B cell (primary cell): ENCODE measurements at places on chromosomes 12 and 14. TPM values are rescaled to one million over a fixed set of nuclear protein-coding genes. Genes with fewer than 3 reads are reported as not detected.

The EFS gene
- total RNA-seq = not detected in 2 replicates

The SERPINA3 gene
- total RNA-seq = not detected in 2 replicates

The ADAM21 gene
- 0.24 TPM in 1 of 2 replicates, not detected in the other for total RNA-seq

DNA sequence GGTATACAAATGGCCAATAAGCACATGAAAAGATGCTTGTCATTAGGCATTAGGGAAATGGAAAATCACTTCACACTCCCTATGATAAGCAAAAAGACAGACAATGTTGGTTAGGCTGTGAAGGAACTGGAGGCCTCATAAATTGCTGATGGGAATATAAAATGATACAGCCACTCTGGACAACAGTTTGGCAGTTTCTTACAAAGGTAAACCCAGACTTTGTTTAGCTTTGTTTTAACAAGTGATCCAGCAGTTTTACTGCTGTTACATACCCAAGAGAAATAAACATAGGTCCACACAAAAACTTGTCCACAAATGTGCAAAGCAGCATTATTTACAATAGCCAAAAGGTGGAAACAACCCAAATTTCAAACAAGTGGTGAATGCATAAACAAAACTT, 5.4 kb downstream of the RPS6KA5 start:
- no peaks in the 10 kb centered on the region for H3K27me3 ChIP-seq
- H3K4me1 ChIP-seq = peaks cover 10% of the 10 kb centered on the region
- no peaks in the 10 kb centered on the region for H3K36me3 ChIP-seq
- no peak overlapping the region for H3K27ac ChIP-seq
- no peak for DNase-seq
- H3K4me3 ChIP-seq = no peak overlapping the region

DNA sequence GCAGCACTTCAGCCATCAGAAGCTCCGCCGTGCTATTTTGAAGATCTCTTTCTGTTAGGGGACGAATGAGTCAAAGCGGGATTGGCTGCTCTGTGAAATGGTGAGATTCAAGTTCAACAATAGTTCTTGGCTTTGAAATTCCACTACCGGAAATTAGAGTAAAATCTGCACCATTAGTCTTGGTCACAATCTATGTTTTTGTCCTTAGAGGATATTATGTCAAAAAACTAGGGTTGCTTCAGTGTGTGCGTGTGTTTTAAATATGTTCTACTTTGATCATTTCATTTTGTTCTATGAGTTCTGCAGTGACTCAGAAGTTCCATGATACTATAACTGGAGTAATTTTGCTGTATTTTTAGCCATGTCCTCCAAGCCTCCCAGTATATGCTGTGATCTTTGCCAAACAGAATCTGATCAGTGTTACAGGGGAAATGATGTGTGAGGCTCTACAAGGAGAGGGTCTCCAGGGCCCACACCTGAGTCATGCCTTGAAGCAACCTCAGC, 22.6 kb downstream of the GPHB5 start:
- H3K4me3 ChIP-seq = no peak overlapping the region
- no peaks in the 10 kb centered on the region for H3K4me1 ChIP-seq
- DNase-seq = no peak

The GDF3 gene
- total RNA-seq = not detected in 2 replicates

GRCh38 chr12:59980476-59980875, 384.6 kb downstream of the SLC16A7 start:
- H3K4me1 ChIP-seq = no peaks in the 10 kb centered on the region
- no peaks in the 10 kb centered on the region for H3K27me3 ChIP-seq
- H3K36me3 ChIP-seq = no peaks in the 10 kb centered on the region

- DNase-seq = no peak
- H3K27me3 ChIP-seq = no peaks in the 10 kb centered on the region
- H3K36me3 ChIP-seq = no peaks in the 10 kb centered on the region
- H3K4me3 ChIP-seq = no peak overlapping the region
Observed at GRCh38 chr14:34137001-34137745, 186.3 kb upstream of the EGLN3 start.

The ASB2 gene
- total RNA-seq = 1.00 and 1.5 TPM in 2 replicates
